Posterior cingulate gyrus (tissue), 11 donors: ENCODE measurements at places on chromosomes 2 and 18.
A peak's percentile ranks its signal among the peaks of the same experiment; 100 is the strongest.

- no peak for DNase-seq
These were observed 362.6 kb upstream of the ID2 start for GRCh38 chr2:8319219-8319618.

DNA sequence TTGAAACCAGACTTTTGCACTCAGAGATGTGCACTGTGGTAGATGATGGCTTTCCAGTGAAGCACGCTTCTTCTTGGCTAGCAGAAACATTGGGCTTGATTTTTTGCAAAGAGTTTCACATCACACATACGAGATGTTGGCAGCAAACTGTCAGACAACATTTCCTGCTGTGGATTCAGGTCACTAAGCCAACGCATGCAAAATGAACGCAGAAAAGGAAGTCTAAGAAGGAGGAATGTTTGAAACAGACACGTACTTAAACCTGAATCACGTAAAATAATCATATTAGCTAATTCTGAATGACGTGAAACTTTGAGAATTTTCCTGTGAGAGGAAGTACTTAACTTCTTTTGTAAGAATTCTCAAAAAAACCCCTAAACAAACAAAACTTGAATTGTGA, 88.1 kb downstream of the EPB41L3 start:
- no peak for DNase-seq

DNA sequence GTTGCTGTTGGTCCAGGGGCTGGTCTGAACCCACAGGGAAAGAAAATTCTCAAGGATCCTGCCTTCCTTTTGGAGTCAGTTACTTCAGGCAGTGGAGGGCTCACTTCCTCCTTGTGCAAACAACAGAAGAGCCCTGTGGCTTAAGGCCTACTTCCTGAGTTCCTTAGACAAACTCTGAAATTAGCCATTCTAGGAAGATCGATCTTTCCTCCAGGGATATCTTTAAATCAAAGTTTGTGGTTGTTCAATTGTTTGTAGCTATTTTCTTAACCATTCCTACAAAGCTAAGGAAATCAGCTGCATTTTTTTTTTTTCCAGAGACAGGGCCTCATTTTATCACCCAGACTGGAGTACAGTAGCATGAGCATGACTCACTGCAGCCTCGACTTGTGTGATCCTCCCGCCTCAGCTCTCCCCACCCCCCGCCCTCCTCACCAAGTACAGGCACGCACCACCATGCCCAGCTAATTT, 156.0 kb downstream of the TANC1 start:
- DNase-seq: no peak

DNA sequence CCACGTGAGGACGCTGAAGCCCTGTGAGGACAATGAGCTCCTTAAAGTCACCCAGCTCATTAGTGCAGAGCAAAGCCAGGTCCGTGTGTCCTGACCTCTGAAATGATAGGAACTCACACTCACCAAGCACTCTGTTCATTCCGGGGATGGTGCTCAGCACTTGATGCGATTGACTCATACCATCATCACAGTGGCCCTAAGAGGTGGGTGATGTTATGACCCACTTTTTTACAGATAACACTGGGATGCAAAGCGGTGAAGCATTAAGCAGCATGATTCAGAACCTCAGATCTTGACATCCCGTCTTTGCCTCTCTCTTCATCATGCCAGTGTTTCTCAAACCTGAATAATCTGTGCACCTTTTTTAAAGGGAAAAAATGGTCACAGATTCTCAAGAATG, 234.8 kb downstream of the ALPK2 start:
- DNase-seq: no peak

DNA sequence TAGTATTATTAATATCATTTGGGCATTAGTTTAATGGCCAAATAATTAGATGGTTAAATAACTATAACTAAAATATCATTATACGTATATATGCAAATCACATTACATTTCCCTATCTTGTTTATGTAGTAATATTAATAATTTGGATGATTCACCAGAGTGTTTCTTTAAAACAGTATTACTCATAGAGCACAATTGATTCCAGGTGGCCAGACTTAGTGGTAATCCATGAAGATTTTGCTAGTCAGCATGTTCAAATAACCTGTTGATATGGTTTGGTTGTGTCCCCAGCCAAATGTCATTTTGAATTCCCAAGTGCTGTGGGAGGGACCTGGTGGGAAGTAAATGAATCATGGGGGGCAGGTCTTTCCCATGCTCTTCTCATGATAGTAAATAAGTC, 782.3 kb downstream of the LRP1B start:
- no peak for DNase-seq

- DNase-seq: no peak
These were observed 47.0 kb downstream of the UBE2F start for GRCh38 chr2:238013806-238014205.

GRCh38 chr18:77528872-77529271, 279.2 kb downstream of the GALR1 start:
- DNase-seq: no peak

GRCh38 chr18:49520661-49521145, 33.7 kb upstream of the C18orf32 start:
- no peak for DNase-seq

GRCh38 chr2:66432801-66433694, 1.9 kb upstream of the MEIS1 start:
- peak; percentile 74 for DNase-seq

GRCh38 chr2:12048550-12048949, 302.1 kb downstream of the LPIN1 start:
- no peak for DNase-seq

DNA sequence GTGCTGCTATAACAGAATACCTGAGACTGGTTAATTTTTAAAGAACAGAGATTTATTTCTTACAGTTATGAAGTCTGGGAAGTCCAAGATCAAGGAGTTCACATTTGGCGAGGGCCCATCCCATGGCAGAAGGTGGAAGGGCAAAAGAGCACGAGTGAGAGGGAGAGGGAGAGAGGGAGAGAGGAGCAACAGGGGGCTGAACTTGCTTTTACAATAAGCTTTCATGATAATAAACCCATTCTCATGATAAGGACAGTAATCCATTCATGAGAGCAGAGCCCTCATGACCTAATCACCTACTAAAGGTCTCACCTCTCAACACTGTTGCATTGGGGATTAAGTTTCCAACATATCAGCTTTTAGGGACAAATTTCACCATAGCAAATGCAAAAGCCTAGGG, 45.3 kb downstream of the DSC3 start:
- no peak for DNase-seq

DNA sequence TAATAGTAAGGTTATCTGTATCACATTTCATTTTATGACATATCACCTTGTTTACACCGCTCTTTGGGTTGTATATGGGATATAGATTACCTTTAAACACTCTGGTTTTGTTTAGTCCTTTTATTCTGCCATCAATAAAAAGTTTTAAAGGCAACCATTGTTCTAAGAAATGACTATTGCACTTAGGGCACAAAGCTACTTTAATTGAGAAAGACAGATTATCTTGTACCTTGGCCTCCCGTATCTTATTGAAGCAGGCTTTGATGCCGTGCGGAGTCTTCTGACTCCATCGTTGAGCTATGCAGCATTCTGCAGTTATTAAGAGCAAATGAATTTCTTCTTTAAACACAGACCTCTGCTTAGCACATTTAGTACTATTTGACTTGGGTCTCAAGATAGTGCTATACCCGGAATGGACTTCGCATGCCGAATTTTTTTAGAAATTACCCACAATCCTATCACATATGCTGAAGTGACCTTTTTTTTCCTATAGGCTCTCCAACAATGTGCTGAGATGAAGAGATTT, 16.7 kb downstream of the PKDCC start:
- DNase-seq: no peak

GRCh38 chr18:70415823-70416488, 127.1 kb downstream of the SOCS6 start:
- no peak for DNase-seq

DNA sequence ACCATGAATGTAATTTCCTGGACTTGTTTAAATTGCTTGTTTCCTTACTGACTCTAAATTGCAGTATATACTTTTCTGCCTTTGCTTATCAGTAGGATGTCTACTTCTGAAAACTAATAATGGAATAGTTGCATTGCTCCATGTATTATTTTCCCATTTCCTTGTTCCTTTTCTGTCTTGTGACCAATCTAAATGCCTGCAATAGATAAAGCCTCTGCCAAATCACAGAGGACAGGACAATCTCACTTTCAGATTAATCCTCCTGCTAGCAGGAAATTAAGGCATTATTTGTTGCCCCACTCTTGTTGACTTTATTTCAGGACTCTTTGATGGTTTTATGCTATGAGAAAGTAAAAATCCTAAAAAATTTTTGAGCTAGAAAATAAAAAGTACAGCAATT, 4.7 kb upstream of the ESCO1 start:
- DNase-seq: no peak

DNA sequence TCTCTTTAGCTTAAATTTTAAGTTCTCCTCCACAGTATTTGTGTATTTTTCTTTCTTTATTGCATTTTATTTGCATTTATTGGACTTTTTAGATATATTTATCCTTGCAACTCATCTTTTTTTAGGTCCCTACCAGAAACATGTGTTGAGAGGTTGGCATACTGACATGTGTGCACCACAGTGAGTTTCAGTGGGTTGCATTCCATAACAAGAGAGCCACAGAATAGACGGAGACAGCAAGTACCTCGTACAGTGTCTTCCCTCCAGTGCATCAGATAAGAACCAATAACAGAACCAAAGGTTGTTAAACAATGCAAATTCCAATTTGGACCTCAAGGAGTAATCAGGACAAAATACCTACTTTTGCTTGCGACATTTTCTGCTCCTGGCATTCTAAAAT, 111.9 kb downstream of the DNAH7 start:
- DNase-seq: no peak

DNA sequence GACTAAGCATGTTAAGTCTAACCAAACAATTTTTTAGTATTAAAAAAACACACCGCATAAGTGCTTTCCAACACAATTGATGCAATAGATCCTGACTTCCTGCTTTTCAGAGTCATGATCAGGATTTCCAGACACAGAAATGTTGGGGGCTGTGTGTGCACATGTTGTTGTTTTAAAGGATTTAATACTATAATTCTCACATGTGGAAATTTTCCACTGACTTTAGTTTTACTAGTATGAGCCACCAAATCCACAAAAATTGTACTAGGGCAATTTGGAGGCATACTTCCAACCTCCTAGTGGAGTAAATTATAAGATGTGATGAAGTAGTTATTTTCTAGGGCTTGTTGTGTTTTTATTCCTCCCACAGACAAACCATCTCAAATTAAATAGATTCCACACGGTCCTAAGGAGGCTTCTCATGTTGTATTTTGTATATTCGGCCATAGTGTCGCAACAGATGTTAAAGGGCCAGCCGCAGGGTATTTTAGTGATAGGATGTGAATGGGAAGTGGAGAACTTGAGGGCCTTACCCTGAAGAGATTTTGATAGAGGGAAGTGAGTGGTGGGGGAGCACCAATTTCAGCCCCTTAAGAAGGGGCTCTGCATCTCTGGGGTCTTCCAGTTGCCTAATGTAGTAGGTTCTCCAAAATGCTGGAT, 108.9 kb upstream of the KLF7 start:
- DNase-seq: no peak

- no peak for DNase-seq
These were observed 66.1 kb upstream of the CDC42EP3 start for GRCh38 chr2:37737507-37737906.

DNA sequence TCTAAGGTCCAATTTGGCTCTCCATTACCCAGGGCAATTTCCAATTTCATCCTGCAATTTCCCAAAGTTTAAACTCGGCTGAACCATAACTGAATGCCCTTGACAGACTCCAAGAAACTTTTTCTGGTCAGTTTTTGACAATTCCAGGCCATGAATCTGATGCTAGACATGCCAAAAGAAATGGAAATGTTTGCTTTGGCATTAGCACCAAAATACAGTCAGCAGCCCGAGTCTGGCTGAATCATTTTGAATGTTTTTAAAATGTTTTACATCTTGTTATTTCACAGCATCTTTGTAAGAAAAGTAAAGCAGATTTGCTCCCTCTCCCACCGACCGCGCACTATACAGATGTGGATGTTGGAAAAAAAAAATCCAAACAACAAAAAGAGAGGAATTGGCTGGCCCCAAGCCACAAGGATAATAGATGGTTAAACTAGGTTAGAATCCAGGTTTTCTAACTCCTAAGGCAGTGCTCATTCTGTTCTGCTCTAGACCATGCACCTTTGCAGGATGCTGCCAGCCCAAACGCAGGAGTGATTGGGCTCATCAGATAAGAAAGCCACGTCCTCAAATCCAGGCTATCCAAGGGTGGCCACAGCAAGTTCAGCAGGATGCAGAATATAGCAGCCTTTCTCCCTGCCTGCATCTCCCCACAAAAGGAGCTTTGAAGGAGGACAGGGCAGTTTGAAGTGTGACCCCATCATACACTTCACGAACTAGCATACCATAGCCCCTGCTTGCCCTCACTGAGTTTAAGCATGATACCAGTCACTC, 167.5 kb downstream of the ALK start:
- DNase-seq: no peak

DNA sequence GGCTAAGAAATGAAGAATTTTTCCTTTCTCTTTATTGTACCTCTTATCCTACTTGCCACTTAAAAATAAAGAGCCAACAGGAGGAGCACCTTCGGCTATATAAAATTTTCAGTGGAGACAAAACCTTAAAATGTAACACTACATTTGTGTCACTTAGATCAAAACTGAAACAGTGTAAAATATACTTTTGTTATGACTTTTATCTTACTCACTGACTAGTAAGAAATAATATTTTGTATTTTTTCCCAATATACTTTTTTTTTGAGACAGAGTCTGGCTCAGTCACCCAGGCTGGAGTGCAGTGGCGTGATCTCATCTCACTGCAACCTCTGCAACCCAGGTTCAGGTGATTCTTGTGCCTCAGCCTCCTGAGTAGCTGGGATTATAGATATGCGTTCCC, 28.3 kb downstream of the KCNJ13 start:
- no peak for DNase-seq

GRCh38 chr2:69535817-69536241, 98.6 kb upstream of the NFU1 start:
- no peak for DNase-seq

GRCh38 chr2:232568161-232568560, 17.7 kb downstream of the EIF4E2 start:
- DNase-seq: no peak

GRCh38 chr2:102021779-102022178, 30.0 kb downstream of the IL1R2 start:
- DNase-seq: no peak

- DNase-seq: no peak
These were observed 1485.2 kb upstream of the PIK3C3 start for GRCh38 chr18:40469851-40470250.

GRCh38 chr2:2180446-2180845, 150.6 kb downstream of the MYT1L start:
- no peak for DNase-seq

DNA sequence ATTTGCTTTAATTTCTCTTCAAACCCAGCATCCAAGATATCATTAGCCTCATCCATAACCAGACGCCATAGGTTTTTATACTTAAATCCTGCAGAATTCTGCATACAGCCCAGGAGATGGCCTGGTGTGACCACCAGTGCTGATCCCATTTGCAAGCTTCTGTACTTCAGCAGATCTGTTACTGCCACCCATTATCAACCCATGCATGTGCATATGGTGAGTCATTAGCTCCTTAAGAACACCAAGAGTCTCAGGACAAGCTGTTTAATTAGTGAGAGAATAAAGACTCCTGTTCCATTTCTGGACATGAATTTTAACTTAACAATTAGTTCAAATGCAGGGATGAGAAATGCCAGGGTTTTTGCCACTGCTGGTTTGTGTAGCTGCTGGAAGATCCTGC, 110.7 kb upstream of the TANK start:
- no peak for DNase-seq

GRCh38 chr2:177710889-177711288, 318.3 kb downstream of the AGPS start:
- DNase-seq: no peak
